Stimulated activated CD8-positive, alpha-beta memory T cell treated with anti-CD3 and anti-CD28 coated beads, Interleukin-15, amount 100 ng/mL, for 48 hours (primary cell): ENCODE measurements at places on chromosomes 7 and 10.

- DNase-seq, result no peak
These were observed 119.0 kb downstream of the LMBR1 start for GRCh38 chr7:156773966-156774365.

GRCh38 chr7:142300689-142301088 lies 42.8 kb upstream of the PRSS58 start:
- no peak for DNase-seq

DNA sequence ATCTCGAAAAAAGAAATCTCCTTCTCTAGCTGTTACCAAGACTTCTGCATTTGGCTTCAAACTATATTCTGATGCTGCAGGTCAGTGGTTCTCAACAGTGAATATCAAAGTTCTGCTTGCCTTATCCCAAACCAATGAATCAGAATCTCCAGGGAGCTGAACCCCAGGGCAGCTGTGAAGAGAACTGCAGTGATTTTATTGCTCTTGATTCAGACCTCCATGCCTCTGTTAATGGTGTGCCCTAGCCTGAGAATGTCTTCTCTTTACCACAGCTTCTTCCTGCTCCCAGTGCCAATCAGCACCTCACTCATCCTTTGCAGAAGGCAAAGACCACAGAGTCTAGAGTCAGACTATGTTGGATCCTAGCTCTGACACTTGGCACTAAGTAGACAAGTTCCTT lies 46.2 kb upstream of the MRLN start:
- no peak for DNase-seq

DNA sequence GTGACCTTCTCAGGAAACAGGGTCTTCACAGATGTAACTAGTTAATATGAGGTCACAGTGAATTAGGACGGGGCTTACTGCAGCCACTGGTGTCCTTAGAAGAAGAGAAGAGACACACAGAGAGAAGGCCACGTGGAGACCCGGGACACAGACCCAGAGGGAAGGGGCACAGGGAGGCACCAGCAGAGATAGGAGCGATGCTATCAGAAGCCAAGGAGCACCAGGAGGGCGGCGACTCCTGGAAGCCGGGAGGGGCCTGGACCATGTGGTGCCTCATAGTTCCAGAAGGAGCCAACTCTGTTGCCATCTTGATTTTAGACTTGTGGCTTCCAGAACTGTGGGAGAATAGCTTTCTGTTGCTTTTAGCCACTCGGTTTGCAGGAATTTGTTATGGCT lies 505.9 kb downstream of the TCERG1L start:
- DNase-seq, result no peak

DNA sequence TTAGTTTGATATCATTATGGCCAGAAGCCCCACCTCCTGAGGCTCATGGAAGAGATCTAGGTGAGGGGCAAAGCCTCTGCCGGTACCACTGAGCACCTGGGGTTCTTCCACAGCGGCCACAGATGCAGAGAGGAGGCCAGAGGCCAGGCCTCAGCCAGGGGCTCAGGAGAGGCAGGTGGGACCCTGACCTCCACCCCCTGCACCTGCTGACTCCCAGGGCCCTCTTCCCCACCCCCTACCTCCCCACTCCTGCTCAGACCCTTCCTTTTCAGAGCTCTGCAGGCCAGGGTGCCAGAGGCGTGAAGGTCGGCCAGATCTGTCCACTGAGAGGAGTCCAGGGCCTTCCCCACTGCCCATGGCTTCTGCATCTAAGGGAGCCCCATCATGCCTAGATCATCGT lies 178.7 kb upstream of the PPP2R2D start:
- no peak for DNase-seq

DNA sequence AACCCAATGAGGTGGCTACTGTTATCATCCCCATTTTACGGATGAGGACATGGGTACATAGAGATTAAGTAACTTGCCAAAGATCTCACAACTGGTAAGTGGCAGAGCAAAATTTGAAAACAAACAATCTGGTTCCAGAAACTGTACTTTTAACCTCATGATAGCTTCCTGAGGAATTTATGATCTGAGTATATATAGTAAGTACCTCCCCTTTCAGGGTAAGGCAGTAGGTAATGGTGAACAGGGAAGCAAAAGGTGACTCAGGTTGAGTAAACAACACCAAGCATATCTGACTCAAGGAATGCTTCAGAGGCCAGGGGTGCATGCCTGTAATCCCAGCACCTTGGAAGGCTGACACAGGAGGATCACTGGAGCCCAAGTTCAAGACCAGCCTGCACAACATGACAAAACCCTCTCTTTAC lies 21.1 kb downstream of the KLLN start:
- DNase-seq, result no peak

DNA sequence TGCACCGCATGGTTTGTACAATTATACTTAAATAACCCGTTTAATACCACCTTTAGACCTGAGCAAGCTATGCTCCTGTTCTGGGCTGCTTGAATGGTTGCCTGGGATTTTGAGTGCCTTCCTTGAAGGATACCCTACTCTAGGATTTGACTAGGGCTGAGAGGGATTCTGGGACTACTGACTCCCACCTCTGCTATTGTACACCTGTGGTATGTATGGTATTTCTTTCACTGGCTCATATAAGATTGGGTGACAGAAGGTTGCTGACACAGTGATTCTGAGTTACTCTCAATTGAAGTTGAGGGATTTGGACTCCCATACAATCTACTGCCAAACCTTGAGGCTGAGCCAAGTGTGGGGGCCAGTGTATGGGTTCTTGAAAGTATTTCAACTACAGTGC lies 494.4 kb upstream of the SEMA3D start:
- DNase-seq, result no peak

- DNase-seq, result no peak
These were observed 628.8 kb downstream of the SUGCT start for GRCh38 chr7:40763319-40764287.

GRCh38 chr7:116211913-116212596 lies 1.7 kb downstream of the TES start:
- no peak for DNase-seq

DNA sequence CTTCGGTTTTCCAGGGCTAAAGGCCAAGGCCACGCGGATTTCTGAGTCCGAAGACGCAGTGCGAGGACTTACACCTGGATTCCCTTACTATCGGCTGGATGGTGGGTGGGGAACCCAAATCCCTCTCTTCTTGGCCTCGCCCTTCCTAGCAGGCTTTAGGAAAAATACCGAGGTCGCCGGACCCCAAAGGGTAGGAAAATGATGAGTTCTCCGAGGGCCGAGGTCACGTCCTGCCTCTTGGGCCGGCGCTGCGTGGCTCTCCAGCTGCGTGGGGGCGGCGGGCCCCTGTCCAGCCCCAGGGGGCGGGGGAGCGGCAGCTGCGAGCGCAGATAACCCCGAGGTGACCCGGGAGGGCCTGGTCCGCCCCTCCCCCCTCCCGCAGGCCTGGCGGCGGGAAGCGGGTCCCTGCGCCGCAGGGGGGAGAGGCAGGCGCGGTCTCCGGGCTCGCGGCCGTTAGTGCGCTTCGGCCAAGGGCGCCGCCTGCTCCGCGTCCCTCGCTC lies 805 bp upstream of the HMX3 start:
- DNase-seq, result no peak

GRCh38 chr7:6158424-6159096 lies 113.9 kb downstream of the CYTH3 start:
- no peak for DNase-seq

- DNase-seq, result no peak
These were observed 326.3 kb upstream of the DGKB start for GRCh38 chr7:15228831-15229230.

- DNase-seq, result no peak
These were observed 97.7 kb downstream of the RGS10 start for GRCh38 chr10:119444866-119445265.

DNA sequence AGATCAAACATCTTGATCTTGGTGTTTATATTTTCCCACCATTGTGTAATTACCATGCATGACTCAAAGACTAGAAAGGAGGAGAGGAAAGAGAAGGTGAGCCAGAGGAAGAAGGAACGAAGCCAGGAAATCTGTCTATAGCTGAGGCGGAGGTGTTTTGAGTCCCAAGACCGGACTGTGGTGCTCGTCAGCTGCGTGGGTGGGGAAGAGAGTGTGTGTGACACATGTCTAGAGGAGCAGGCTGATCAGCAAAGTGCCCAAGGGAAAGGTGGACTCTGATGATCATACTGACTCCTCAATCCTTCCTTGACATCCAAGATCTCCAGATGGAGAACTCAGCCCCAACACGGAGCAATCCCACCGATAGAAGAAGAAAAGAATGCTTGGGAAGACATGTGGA lies 189.5 kb upstream of the MINDY3 start:
- no peak for DNase-seq

DNA sequence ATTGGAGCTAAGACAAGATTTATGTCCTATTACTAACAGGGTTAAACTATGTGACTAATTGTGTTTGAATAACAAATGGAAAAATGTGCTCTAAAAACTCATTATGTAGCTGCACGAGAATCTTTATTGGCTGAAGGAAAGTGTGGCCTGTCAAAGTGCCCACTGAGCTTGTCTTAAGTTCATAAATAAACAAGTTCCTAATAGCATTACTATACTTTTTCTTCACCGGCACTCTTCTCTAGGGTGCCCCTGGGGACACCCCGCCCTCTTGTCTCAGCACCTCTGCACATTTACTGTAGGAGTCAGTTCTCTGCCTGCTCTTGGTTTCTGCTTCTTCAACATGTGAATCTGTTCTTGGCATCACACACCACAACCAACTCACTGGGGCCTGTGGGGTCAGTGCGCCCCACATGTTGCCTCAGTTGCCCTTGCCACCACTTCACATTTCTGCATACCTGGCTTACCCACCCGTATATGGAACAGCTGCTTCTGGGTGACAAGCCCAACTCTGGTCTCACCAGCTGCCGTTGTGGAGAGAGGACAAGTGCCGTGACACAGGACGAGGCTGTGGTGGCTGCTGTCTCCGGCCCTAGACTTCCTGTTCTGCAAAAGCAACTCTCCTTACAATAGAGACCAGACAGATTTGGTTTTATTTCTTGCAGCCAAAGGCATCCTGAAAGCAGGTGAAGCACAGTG lies 96.3 kb upstream of the DDC start:
- no peak for DNase-seq

- DNase-seq, result no peak
These were observed 96.9 kb downstream of the UBE3C start for GRCh38 chr7:157235357-157236333.

DNA sequence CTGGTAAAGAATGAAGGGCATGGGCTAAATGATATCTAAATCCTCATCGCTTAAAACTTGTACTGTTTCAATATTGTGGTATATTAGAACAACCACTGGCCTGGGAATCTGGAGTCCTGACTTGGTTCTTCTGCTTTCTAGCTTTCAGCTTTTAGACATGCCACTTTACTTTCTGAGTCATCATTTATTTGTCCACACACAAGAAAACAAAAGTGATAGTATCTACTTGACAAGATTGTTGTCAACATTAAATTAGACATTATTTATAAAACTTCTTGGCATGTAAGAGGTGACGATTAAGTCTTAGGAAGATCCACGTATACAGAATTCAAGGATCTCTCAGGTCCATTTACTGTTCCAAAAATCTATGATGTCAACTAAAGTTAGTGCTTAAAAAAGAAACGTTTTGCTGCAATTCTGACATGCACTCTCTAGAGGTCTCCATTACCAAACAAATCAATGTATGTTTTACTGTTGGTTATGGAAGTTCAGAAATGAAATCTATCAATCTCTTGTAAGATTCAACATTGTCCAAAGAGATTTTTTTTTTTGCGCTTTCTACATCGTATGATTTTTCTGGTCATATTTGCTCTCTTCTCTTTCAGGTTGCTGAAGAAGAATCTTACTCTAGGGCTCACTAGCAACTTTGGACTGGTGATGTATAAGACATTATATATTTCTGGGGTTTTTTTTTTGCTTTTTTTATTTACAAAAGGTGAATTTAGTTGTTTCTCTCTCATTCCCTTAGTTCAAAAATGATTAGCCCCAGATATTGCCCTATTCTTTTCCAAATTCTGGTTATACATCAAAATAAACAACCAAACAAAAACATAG lies 53.6 kb upstream of the DYNC1I1 start:
- DNase-seq, result no peak

DNA sequence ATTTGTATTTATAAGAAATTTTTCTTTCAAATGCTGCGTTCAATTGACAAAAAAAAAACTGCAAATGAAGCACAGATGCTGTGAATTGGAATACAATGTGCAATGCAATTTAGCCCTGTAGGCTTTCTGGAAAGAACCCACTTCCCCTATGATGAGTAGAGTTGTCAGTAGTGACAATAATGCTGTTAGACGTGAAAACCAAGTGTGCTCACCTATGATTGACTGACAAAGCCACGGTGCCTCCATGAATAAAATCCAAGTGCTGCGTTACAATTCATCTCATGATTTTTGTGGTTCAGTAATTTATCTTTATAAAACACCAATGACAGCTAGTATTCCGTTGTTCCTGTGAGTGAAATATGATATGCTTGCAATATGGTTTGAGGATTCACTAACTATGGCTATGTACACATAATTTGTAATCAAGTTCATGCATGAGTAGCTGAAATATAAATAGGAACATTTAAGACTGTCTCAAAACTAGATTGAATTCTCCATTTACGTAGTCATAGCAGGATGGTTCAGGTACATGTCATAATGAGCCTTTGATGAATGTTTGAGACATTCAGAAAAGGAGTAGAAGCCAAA lies 1160.3 kb downstream of the CNTNAP2 start:
- no peak for DNase-seq

DNA sequence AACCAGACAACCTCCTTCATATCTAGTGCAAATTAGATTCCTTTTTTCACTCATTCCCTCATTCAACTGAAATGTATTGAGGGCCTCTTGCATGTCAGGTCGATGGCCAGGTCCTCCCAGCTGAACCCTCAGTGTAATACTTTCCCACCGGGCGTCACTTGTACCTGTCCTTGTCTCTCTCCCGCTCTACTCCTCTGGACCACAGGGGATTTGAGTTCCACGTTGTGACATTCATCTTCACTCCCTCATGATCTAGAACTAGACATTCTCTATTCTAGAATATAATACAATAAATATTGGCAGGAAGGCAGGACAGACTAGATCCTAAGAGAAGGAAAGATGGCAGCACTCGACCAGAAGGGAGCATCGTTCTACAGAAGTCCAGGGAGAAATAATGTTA lies 83.9 kb downstream of the WNT2 start:
- no peak for DNase-seq

DNA sequence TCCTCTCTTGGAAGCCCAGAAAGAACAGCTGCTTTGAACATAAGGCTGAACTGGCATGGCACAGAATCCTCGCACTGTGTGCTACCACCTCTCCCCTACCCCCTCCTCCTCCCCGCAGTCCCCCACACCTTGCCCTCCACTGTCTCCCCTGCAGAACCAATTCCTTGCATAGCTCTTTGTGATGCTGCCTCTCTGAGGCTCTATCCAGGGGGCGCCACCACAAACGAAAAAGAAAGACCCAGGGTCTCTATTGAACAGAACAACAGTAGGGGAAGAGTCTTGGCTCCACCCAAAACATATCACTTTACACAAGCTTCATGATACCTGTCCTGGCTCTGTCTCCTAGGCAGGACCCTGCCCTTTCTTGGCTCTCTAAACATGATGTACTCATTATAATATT lies 26.2 kb upstream of the EBLN1 start:
- DNase-seq, result no peak
